ENCODE measurements at places on chromosomes 1 and 21. TPM values are rescaled to one million over a fixed set of nuclear protein-coding genes. Genes with fewer than 3 reads are reported as not detected.

ANKRD65 gene
- 30.5 TPM for total RNA-seq

KRTAP21-1 gene
- not detected for total RNA-seq

AKR7A3 gene
- total RNA-seq = 4.0 TPM

ANGPTL1 gene
- 3.5 TPM for total RNA-seq

SYT14 gene
- total RNA-seq = 21.6 TPM

TMIGD3 gene
- 14.1 TPM for total RNA-seq

TPTE gene
- total RNA-seq = not detected

INTS3 gene
- 92.1 TPM for total RNA-seq

SHISAL2A gene
- 0.81 TPM for total RNA-seq
